ENCODE measurements at places on chromosomes 7 and 10.

- DNase-seq: no peak
These were observed 3.2 kb downstream of the HOXA11 start for GRCh38 chr7:27181795-27182275.

GRCh38 chr10:113425541-113425951, 127.3 kb upstream of the HABP2 start:
- DNase-seq: no peak

DNA sequence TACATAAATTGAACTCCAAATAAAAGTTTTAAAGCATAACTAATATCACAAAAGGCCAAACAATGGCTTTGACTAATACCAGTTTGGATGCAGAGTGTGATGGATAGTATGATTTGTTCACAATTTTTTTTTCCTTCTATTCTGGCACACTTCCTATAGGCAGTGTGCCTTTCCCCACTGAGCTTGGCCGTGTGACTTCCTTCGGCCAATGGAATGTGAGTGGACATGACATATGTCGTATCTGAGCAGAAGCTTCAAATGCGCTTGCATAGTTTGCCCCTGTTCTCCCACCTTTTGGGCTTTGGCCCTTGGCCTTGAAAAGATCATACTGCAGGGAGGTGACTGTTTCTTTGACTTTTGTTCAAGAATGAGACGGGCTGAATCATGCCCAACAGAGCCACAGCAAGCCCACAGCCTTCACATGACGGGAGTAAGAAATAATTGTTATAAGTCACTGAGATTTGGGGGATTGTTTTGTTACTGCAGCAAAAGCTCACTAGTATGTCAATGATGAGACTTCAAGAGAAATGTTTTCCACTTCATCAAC, 279.9 kb upstream of the NEBL start:
- DNase-seq: no peak

DNA sequence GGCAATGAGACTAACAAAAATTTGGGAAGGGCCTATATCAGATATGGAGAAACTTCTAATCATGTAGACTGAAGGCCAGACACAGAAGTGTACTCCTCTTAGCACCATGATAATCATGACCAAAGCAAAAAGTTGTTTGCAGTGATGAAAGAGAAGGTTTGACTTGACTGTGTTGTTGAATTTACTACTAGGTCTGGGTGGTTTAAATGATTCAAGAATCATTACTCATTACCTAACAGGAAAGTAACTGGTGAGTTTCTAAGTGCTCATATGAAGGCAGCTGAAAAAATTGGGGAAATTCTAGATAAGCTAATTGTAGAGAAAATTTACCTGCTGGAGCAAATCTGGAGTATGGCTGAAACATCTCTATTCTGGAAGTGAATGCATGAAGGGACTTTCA, 451.5 kb upstream of the SORCS1 start:
- no peak for DNase-seq

GRCh38 chr7:86644282-86645224, 844 bp downstream of the GRM3 start:
- DNase-seq: no peak

- DNase-seq: no peak
These were observed 14.8 kb upstream of the SLF2 start for GRCh38 chr10:100897976-100898375.

GRCh38 chr10:96587264-96588059, 650 bp upstream of the TM9SF3 start:
- peak; percentile 51 for DNase-seq

DNA sequence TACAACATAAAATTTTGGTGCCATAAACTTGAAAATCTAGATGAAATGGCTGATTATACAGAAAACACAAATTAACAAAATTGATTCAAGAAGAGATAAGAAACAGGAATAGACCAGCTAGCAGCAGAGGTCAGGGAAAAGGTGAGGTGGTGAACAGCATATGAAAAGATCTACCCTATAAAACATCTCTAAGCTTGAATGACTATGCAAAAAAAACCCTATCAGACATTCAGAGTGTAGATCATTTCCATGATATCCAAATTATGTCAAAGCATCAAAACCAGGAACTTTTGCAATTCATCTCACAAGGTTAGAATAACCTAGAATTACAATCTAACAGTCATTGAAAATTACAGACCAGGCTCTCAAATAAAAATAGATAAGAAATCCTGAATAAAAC, 14.6 kb upstream of the BPGM start:
- DNase-seq: no peak

DNA sequence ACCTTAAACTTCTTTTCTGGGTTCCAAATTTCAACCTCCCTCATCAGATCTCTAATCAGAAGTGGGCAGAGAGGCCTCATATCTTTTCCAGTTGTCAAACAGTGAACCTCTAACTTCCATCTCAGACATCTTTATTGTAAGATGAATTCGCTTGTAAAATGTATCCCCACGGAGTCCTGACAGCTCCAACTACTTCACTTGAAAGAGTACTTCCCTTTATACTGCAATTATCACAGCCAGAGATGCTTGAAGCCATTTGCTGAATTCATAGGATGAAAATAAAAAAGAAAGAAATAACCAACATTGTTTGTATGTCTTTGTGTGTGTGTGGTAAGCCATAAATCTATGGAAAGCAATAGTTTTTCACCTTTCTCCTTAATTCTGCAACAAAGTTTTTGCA, 175.2 kb downstream of the GRM3 start:
- no peak for DNase-seq

- no peak for DNase-seq
These were observed 7.2 kb upstream of the SRI start for GRCh38 chr7:88226886-88227516.

- no peak for DNase-seq
These were observed 25.3 kb upstream of the C10orf95 start for GRCh38 chr10:102476466-102477141.

DNA sequence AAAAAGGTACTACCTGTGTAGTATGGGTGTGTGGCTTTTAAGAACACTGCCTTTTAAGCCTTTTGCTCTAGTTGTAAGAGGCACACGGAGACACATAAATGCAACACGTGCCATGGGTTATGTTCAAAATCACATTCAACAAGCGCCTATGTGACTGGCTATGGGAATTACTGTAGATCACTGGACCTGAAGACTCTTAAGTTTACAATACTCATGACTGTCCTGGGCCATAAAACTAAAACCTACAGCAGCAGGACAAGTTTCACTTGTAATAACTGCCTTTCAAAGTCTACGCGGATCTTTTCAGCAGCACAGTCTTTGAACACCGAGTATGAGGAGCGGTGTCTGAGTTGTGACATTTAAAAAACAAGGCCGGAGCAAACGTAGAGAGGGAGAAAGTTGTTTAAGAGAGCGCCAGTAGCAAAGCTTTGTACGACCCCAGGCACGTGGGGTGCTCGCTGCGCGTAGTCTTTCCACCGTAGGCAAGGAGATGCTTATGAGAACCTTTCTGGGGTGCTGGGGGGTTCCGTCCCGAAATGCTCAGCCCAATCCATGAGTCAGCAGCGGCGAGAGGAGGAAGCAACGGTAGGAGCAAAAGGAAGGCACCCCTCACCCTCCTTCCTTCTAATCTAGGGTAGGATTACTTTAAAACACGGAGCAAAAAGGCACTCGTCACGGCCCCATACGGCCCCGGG, 662 bp downstream of the DNAJC2 start:
- peak; percentile 52 for DNase-seq

DNA sequence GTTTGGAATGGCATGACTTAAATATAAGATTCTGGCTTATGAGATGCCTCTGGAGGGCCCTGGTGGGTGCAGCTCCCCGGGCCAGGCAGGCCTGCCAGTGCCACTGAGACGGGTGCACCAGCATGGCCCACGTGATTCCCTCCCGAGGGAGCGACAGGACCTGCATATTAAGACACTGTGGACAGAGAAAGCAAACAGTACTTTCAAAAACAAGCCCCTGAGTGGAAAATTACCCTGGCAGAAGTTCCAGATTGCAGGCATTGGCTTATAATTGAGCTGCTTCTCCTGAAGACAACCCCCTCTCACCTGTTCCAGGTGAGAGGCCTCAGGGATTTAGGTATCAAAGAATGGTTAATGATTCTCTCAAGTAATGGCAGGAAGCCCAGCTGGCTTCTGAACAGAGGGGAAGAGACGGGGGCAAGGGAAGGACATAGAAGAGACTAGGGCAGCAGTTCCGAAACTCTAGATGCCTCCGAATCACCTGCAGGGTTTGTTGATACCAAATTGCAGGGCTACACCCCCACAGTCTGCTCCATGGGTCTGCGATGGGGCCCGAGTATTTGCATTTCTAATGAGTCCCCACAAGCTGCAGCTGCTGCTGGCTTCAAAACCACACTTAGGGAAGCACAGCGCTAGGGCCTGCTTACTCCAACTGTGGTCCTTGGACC, 66.0 kb upstream of the DOCK1 start:
- DNase-seq: no peak
